Stimulated activated CD4-positive, alpha-beta T cell treated with anti-CD3 and anti-CD28 coated beads, Interleukin-1b, Interleukin-23, amount 100 ng/mL, for 1 hour (primary cell): ENCODE measurements at places on chromosomes 13 and 19.

DNA sequence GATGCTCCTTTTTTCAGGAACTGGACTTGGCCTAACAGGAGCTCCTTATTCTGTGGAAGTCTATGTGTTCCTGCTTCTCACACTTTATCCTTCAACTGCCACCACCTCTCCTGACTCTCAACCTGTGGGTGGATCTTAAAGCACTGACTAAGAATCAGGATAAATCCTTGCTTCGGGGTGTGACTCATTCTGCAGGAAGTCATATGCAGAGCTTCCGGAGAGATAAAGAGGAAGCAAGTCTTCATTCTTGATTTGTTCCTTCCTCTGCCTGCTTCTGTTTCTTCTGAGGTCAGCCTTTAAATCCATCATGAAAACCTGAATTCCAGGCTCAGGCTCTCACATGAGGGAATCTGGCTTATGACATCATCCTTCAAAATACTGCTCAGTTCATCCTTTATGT is 137.1 kb upstream of the ATXN8OS start:
- DNase-seq: no peak

DNA sequence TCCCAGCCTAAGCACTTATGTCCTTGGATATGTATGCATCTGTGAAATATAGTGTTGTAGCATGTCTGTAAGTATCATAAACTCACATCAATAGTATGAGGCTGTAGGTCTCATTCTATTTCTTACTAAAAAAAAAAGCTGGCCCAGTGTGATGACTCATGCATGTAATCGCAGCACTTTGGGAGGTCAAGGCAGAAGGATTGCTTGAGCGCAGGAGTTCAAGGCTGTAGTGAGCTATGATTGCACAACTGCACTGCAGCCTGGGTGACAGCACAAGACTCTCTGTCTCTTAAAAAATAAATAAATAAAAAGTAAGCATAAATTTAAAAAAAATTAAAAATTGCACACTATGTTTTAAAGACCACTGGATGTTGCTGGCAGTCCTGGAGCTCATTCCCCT is 79.1 kb upstream of the SPATA13 start:
- DNase-seq: no peak

DNA sequence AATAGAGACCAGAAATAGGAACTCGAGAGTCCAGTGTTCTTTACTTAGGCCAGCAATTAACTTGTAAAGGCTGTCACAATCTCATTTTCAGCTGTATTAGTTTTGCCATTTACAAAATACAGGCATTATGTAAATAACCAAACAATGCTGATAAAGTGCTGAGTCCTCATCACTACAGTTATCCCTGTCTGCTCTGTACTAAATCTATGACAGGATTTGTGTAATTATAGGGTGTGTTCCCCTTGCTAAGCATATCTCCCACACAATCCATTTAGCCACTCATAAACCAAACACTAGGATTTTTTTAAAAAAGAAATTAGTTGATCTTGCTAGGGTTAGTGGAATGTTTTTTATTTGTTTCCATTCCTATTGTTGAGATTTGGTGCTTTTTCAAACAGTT is 23.2 kb downstream of the PDX1 start:
- no peak for DNase-seq

GRCh38 chr13:111280226-111280625 is 40.2 kb upstream of the TEX29 start:
- no peak for DNase-seq
